ENCODE measurements at places on chromosomes 7 and 10. TPM values are rescaled to one million over a fixed set of nuclear protein-coding genes. Genes with fewer than 3 reads are reported as not detected.

ARMC3 gene
- total RNA-seq = not detected

CLRN3 gene
- total RNA-seq = 50.5 TPM

PHTF2 gene
- 14.5 TPM for total RNA-seq

DNA sequence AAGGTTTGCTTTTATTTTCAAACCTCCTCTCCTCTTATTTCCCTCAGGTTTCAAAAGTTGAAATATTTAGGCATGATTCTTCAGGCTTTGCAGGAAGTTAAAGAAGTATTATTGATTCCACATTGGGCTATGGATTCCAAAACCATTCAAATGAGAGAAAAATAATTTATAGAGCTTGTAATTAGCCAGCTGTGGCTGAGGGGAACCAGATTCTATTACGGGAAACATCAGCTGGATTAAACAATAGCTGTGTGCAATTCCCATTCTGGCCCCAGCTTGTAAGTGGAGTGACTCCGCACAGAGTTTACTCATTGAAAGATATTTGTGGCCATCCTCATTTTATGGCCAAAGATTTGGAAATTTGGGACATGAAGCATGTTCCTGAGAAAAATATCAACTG is 77.0 kb upstream of the PHYHIPL start:
- no peaks in the 10 kb centered on the region for H3K36me3 ChIP-seq
- peak overlapping the region; percentile 14 for H3K27ac ChIP-seq
- no peak overlapping the region for H3K4me3 ChIP-seq

REPIN1 gene
- 182 TPM for total RNA-seq

OPALIN gene
- not detected for total RNA-seq

GRCh38 chr10:118816471-118817168 is 61.9 kb upstream of the CACUL1 start:
- DNase-seq = no peak
- no peak overlapping the region for H3K27ac ChIP-seq
- no peaks in the 10 kb centered on the region for H3K4me1 ChIP-seq
- no peak overlapping the region for H3K4me3 ChIP-seq
- H3K27me3 ChIP-seq = no peaks in the 10 kb centered on the region

DNA sequence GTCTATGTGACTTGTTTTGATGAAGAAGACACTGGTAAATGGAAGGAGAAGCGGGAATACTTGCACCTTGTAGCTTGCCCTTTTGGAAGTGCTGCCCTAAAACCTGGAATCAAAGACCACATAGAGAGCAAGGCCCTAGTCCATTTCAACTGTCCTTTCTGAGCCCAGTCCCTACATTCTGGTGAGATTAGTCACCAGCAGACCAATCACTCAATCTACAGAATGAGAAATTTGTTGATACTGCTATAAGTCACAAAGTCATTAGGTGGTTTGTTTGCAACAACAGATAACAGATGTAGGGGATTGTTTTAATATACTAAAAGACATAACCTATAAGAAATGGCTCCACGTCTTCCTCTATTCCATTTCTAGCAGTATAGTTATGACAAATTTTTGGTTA is 33.6 kb downstream of the WASL start:
- H3K27ac ChIP-seq = peak overlapping the region; percentile 72
- H3K4me3 ChIP-seq = no peak overlapping the region
- H3K4me1 ChIP-seq = peaks cover 7% of the 10 kb centered on the region
- no peak for DNase-seq
- no peaks in the 10 kb centered on the region for H3K27me3 ChIP-seq

GRCh38 chr7:141232286-141233051 is 158.6 kb downstream of the TMEM178B start:
- no peaks in the 10 kb centered on the region for H3K36me3 ChIP-seq
- H3K27me3 ChIP-seq = no peaks in the 10 kb centered on the region
- no peaks in the 10 kb centered on the region for H3K4me1 ChIP-seq
- no peak overlapping the region for H3K27ac ChIP-seq
- H3K4me3 ChIP-seq = no peak overlapping the region
- DNase-seq = no peak

- peak overlapping the region; percentile 87 for H3K27ac ChIP-seq
- peaks cover 32% of the 10 kb centered on the region for H3K4me1 ChIP-seq
- no peaks in the 10 kb centered on the region for H3K27me3 ChIP-seq
- DNase-seq = peak; percentile 31
- H3K4me3 ChIP-seq = peak overlapping the region; percentile 41
- no peaks in the 10 kb centered on the region for H3K36me3 ChIP-seq
These were observed 2.3 kb upstream of the NRP1 start for GRCh38 chr10:33336582-33337325.

LRRN3 gene
- total RNA-seq = 0.27 TPM

DNA sequence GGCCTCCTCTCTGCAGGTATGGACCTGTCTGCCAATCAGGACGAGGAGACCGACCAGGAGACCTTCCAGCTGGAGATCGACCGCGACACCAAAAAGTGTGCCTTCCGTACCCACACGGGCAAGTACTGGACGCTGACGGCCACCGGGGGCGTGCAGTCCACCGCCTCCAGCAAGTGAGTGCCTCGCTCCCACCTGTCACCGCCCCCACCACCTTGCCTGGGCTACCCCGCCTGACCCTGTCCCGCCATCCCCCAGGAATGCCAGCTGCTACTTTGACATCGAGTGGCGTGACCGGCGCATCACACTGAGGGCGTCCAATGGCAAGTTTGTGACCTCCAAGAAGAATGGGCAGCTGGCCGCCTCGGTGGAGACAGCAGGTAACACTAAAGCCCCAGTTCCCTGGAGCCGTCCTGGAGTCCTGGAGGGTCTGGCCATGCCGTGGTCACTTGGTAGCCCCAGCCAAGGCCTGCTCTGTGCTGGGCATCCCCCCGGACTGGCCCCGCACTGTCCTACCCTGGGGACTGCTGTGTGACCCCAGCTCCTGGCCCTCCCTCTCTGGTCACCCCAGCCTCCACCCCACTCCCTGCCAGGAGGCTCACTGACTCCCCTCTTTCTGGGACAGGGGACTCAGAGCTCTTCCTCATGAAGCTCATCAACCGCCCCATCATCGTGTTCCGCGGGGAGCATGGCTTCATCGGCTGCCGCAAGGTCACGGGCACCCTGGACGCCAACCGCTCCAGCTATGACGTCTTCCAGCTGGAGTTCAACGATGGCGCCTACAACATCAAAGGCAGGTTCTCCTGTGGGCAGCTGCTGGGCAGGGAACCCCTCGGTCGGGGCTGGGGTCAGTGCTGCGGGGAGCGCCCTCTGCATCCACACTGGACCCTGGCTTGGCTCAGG is 178.0 kb downstream of the RNF216 start:
- no peak overlapping the region for H3K27ac ChIP-seq
- H3K4me1 ChIP-seq = peaks cover 3% of the 10 kb centered on the region
- no peaks in the 10 kb centered on the region for H3K36me3 ChIP-seq
- no peak for DNase-seq
- no peaks in the 10 kb centered on the region for H3K27me3 ChIP-seq

All from transverse colon (tissue), 4 donors.